ENCODE measurements at places on chromosomes 6 and 20.

- no peak for DNase-seq
These were observed 93.4 kb upstream of the MPC1 start for GRCh38 chr6:166476061-166476591.

DNA sequence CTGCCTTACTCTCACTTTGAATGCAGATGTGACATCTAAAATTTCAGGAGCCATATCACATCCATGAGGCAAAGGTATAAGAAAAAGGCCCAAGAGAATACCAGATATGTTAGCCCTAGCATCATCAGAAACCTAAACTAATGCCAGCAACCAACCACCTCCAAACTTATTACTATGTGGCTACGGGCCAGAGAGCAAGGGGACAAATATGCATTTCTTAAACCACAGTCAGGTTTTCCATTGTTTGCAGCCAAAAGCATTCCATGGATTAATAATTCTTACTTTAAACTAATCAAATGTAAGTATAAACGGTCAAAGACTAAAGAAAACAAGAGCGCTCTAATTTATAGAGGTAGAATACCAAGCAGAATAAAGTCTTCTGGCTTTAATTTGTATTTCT lies 84.7 kb downstream of the TASP1 start:
- DNase-seq = no peak

GRCh38 chr20:37245216-37246150 lies 16.1 kb downstream of the GHRH start:
- DNase-seq = no peak

GRCh38 chr6:7684843-7685242 lies 41.1 kb upstream of the BMP6 start:
- DNase-seq = no peak

DNA sequence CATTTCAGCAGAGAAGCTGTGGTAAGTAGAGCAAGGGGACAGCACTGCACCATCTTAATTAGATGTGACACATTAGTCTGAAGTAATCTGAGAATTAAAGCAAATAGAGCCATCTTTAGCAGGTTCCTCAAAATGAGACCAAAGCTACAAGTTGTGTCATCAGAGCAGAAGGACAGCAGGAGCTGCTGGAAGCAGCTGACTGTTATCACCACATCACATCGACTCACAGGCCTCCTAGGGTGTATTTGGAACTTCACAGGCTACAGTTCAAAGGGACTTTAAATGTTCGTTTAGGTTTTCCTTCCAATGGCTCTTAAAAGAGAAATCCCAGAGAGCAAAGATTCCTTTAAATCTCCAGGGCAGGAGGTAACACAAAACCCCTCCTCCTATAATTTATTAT lies 69.5 kb downstream of the LCA5 start:
- no peak for DNase-seq

GRCh38 chr6:3849681-3850450 lies 693 bp downstream of the FAM50B start:
- DNase-seq = no peak

GRCh38 chr6:33740204-33740608 lies 6.5 kb downstream of the IP6K3 start:
- DNase-seq = no peak

DNA sequence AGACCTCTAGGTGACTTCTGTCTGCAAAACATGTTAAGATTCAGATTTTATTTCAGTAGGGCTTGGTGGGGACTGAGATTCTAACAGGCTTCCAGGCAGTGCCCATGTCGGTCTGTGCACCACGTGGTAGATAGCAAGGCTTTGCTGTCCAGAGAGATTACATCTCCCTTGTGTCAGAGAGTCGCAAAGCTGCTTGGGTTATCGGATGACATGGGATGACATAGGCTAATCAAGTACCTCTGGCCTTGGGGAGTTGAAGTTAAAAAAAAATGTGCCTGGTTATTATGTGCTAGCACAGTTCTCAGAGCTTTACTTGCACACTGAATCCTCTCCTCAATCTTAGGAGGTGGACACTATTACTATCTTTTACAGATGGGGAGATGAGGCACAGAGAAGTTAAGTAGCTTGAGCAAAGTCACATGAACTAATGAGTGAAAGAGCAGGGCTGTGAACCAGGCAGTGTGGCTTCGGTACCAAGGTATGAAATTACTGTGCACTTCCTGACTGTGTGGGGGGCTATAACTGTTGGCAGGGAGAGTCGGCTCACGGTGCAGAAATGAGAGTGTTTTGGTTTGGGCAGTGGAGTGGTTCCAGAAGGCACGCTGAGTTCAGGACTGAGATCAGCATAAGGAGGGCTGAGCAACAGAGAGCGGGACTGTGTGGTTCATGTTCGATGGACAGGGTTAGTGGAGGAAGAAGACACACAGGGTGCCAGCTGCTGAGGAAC lies 41.1 kb downstream of the FARS2 start:
- DNase-seq = peak; percentile 36

DNA sequence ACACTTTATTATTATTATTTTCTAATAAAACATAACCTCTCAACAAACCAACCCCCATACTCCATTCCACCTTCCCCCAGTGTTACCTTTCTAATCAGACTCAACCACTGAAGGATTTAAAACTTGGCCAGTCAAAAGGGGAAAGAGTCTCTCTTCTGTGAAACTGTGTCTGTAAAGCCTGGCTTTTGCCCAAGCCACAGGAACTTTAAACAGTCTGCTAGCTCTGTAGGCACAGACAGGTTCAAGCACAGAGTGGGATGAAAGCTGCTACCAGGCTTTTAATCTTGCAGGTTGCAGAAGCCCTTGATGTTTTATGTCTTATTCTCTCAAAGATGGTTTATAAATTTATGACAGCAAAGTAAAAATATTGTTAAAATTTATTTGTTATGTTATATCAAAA lies 585.7 kb downstream of the TENT5A start:
- no peak for DNase-seq

GRCh38 chr6:6674872-6675271 lies 86.4 kb downstream of the LY86 start:
- DNase-seq = no peak

DNA sequence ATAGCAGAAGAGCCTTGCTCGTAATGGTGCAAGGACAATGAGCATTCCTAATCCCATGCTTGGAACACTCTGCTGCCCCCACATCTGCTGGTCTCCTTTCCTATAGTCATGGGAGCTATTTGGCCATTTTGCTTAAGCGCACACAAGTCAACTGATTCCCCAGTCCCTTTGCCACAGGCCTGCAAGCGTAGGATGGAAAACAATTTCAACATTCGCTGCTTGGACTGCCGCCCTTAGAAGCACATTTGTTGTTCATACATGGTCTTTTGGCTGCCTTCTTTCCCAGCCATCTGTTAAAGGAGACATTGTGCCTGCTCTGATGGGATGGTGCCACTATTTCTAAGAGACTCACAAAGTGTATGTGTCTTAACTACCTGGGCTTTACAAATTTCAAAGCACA lies 96.9 kb downstream of the RFX6 start:
- no peak for DNase-seq

GRCh38 chr6:17032590-17032987 lies 69.3 kb upstream of the STMND1 start:
- no peak for DNase-seq

GRCh38 chr6:52009466-52010140 lies 77.8 kb downstream of the PKHD1 start:
- DNase-seq = no peak

DNA sequence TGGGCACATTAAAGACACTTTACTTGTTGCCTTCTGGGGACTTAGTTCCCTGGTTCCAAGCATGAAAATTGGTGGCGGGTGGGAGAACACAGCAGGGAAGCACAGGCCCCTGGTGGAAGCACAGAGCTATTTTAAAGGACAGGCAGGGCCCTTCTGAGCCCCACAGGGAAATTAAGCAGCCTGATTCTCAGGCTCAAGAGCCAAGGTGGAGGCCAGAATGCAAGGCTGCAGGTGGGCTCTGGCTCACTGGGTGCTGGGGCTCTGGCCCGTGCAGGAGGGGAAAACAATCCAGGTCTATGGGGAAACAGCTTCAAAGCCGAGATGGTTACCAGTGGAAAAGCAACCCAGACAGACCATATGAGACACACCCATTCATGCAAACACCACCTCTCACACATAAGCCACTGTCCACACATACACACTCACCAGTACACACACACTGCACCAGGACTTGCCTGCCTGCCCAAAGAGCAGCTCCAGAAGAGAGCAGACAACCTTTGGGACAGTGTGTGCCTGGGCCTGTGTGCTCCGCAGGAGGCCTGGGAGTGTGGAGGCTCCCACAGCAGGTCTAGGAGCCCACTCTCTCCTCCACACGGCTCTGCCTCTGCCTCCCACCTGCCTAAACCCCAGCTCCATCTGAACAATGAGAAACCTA lies 30.6 kb downstream of the TFEB start:
- no peak for DNase-seq
